ENCODE measurements at places on chromosomes 13 and 19.
A peak's percentile ranks its signal among the peaks of the same experiment; 100 is the strongest.

DNA sequence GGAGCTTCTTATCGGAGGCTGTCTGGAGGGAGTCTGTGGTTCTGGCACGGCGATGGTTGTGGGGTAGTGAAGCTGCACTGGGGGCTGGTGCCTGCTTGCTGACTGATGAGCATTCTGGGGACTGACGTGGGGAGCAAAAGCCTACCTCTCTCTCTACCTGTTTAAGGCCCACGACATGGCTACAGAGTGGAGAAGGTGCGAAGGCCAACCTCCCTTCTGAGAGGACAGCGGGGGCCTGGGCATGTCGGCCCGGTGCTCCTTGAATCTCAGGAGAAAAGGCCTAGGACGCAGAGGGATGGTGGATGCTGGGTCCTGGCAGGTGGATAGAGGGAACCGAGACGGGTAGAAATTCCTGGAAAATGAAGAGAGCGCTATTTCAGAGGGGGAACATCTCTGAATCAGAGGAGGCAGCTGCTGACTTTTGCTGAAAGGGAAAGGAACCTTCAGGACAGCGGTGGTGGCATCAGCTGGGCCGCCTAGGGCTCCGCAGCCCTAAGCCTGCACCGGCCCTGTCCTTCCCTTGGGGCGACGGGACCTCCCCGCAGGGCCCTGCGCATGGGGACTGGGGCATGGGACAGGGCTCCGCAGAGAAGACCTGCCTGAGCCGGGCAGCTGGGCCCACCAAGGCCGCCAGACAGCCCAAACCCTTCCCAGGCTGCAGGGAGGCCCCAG lies 35.0 kb upstream of the MEDAG start:
- DNase-seq, result no peak

DNA sequence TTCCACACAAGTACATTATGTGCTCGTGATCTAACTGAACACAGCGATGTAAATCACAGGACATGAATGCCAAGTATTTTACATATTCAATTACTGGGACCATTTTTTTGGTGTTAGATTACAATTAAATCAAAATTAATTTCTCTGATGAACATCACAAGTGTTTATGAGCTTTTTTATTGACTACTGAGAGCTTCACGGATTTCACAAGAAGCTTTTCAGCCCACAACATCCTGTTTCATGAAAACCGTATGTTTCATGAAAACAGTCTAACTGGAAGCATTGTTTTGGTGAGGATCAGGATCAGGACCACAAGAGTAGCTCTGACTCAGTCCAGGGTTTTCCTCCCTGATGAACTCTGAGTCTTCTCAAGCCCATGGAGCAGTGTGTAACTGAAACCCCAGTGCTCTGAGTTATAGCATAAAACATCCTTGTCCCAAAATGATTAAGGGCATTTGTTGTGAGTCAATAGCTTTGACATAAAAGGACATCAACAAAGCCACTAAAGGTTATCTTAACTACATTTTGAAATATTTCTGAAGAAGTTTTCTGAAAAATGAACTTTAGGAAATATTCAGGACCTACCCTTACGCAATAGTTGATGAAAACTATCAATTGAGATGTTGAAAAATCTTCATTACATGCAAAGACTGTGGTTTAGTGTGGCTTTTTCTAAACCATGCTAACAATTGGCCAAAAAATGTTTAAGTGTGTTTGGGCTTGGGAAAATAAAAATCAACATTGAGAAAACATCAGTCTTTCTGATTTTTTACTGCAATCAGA lies 49.3 kb downstream of the UFM1 start:
- DNase-seq, result no peak

GRCh38 chr19:10836479-10837330 lies 693 bp upstream of the TMED1 start:
- DNase-seq, result peak; percentile 84

DNA sequence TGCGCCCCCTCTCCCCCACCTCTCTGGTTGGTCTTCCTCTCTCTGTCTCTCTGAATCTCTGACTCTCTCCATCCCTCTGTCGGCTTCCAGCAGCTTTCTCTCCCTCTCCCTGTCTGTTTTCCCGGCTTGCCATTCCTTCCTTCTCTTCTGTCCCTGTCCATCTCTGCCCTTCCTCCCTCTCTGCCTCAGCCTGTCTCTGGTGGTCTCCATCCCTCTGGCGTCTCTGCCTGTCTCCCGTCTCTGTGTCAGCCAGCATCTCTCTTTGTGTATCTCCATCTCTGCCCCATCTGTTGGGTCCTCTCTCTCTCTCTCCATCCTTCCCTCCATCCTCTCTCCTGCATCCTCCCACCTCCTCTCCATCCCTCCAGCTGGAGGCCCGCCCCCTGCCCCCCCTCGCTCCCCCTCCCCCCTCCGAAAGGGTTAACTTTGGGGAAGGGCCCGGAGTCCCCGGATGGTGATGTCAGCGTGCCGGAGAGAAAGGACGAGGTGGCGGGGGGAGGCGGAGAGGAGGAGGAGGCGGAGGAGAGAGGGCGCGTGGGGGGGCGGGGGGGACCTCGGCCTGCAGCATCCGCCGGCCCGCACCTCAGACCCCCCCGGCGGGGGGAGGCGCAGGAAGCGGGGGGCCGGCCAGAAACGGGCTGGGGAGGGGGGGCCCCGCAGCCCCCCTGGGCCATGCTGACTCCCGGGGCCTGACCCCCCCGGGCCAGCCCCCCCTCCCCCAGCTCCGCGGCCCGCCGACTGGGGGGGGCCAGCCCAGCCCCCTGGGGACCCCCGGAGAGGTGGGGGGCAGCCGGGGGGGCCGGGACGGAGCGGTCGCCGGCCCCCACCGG lies at the start of gene BRSK1:
Gene BRSK1 (plus strand): TSS at position 450 of the 830 bp plus-strand sequence. CDS start 446 bp downstream, outside the sequence.
- DNase-seq, result peak; percentile 84

- DNase-seq, result no peak
Measured at GRCh38 chr13:35917252-35917941, 213.8 kb downstream of the DCLK1 start.

DNA sequence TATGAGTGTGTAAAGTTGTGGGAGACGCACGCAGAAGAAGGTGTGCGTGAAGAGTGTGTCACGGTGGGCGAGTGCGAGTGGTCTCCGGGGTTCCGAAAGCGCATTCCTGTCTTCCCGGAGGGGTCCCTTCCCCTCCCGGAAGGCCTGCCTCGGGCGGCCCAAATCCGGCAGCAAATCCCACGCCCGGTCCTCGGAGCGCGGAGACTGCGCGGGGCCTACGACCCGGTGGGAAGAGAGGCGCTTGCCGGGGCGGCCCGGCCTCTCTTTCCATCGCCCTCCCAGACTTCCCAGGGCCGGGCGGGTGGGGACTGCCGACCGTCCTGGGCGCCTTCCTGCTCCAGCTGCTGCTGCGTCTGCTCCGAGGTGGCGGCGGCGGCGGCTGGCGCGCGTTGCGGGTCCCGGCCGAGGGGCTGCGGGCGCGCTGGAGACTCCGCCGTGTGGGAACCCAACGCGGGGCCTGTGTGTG lies 2.1 kb downstream of the ZIC5 start:
- DNase-seq, result no peak

DNA sequence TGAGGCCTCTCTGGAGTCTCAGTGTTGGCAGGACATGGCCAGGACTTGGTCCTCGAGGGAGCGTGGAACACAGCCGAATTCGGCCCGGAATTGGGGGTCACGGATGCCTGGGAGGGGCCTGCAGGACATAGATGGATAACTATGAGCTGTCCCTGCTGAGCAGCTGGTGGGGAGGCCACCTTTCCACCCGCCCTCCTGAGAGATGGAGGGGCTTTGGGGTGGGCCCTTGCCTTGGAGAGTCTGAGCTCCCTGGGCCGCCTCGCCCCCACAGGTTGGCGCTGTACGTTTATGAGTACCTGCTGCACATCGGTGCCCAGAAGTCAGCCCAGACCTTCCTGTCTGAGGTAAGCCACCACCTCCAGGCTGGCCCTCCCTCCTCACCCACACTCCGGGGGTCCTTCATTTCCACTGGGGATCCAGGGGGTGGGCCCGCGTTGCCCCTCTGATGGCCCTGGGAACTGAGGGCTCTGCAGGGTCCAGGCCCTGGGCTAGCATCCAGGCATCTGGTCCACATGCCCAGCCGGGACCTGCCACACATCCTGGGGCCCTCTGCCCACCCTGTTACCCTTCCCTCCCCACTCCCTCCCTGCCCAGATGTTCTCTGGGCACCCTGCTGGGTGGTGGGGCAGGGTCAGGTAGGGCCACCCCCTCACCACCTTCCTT lies 8.0 kb downstream of the SSBP4 start:
- no peak for DNase-seq

DNA sequence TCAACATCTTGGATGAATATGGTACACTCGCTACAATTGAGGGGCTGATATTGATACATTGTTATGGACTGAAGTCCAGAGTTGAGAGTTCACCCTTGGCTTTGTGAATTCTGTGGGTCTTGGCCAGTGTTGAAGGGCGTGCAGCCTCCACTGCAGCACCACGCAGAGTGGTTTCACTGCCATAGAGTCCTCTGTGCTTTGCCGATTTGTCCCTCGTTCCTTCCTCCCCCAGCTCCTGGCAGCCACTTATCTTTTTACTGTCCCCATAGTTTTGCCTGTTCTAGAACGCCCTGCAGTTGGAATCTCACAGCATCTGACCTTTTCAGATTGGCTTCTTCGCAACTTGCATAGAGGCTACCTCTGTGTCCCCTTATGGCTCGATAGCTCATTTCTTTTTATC lies 57.3 kb upstream of the IRS2 start:
- no peak for DNase-seq

GRCh38 chr19:4164262-4164661 lies 10.8 kb downstream of the CREB3L3 start:
- no peak for DNase-seq

- no peak for DNase-seq
Measured at GRCh38 chr13:30577401-30577852, 40.3 kb upstream of the USPL1 start.

DNA sequence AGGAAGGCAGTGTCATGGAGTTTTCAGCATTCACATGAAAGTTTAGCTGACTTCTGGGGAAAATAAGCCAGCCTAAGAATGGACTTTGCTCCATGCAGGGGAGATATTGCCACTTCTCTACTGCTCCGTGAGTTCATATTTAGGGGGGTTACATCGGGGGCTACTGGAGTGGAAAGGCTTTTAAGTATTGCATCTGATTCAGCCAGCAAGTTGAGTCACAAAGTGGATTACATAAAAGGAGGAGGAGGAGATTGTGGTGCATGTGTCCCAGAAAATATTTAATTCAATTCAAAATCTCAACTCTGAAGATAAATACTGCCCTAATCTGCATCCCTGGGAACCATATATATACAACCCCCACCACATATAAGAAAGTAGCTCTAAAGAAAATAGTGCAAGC lies 617.2 kb downstream of the DCT start:
- no peak for DNase-seq

DNA sequence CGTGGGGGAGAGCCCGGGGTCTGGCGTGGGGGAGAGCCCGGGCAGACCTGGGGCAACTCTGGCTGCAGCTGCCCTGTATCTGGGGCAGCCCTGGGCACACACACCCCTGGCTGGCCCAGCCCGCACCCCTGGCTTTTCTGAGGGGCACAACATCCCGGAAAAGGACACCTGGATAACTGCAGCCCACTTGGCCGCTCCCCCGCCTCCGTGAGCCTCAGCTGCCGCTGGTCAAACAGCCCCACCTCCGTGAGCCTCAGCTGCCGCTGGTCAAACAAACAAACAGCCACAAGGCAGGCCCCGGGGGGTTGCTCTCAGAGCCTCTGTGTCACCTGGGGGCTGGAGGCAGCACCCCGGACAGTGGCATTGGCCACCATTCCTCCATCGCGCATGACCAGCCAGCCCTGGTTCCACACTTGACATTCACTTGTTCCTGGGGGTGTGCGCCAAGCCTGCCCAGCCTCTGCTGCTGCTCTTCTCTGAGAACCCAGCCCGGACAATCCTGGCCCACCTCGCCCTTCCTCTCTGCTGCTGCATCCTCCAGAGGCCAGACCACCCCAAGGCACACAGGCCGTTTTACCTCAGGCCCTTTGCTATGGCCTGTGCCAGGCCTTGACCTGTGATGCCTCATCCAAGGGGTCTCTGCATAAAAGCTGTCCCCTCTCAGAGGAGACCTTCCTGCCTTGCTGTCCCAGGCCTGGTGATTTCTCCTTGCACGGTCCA lies 19.9 kb downstream of the CEBPG start:
- DNase-seq, result no peak

- no peak for DNase-seq
Measured at GRCh38 chr19:14441041-14441938, 8.2 kb downstream of the PKN1 start.

GRCh38 chr13:50687545-50687944 lies 155.9 kb downstream of the DLEU7 start:
- no peak for DNase-seq

DNA sequence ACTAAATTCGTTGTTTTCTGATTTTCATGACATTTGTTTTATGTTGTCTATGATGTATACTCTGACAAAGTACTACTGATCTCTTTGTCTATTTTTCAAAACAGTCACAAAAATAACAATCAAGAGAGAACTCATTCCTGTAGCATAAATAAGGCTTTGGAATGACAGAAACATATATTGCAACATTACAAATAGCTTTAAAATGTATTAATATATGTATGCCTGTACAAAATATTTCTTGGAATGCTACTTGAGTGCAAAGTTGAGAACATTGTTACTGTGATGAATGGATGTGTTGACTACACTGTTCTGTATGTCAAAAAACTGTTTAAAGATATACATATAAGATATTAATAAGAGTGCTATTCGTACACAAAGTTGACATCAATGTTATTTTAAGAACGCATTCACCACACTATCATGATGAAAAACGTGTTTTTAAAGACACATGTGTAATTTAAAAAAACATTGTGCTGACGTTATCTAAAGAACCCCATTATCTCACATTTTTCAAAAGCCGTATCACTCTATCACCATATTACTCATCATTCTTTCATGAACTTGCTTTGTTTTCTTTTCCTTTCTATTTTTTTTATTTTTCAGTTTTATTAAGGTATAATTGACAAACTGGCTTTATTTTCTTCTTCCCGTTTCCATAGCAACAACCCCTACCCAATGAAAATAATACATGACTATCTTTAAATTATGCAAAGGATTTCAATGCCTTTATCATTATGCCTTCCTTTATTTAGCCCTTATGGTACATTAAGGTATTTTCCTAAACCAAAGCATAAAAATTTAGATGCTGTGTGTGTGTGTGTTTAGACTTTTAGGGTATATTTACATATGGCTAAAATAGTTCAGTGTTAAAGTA lies 918.8 kb downstream of the SLITRK1 start:
- no peak for DNase-seq

- no peak for DNase-seq
Measured at GRCh38 chr13:66312312-66313087, 917.6 kb downstream of the PCDH9 start.

DNA sequence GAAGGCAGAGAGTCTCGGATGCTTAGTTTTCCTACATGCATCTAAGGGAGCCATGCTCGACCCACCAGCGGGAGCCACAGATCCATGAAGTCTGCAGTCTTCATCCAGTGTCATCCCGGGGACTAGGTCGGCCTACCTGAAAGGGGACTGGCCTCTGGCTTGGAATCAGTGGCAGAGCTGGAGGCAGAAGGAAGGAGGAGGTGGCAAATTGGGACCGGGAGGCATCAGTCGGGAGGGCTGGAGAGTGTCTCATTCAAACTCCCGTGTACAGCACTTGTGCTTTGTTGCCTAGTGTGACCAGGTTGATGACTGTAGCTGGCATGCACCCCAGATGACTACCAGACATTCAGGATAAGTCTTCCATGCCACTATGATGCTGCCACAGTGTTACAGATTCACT lies 26.5 kb upstream of the ZNF536 start:
- no peak for DNase-seq

- DNase-seq, result no peak
Measured at GRCh38 chr13:29693275-29693945, 97.9 kb upstream of the SLC7A1 start.
